Hypothalamus (tissue), 51 donors: ENCODE measurements at places on chromosomes 2 and 18.

DNA sequence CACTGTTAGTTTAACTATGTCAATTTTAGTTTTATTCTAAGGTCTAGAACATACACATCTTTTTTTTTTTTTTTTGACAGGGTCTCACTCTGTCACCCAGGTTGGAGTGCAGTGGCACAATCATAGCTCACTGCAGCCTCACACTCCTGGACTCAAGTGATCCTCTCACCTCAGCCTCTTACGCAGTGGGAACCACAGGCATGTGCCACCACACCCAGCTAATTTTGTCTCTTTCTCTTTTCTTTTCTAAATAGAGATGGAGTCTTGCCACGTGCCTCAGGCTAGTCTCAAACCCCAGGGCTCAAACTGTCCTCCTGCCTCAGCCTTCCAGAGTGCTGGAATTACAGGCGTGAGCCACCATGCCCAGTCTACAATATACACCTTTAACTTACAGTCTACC, 69.5 kb upstream of the CHRNA1 start:
- no peak for DNase-seq

GRCh38 chr2:200298816-200299215, 7.7 kb upstream of the SPATS2L start:
- DNase-seq: no peak

DNA sequence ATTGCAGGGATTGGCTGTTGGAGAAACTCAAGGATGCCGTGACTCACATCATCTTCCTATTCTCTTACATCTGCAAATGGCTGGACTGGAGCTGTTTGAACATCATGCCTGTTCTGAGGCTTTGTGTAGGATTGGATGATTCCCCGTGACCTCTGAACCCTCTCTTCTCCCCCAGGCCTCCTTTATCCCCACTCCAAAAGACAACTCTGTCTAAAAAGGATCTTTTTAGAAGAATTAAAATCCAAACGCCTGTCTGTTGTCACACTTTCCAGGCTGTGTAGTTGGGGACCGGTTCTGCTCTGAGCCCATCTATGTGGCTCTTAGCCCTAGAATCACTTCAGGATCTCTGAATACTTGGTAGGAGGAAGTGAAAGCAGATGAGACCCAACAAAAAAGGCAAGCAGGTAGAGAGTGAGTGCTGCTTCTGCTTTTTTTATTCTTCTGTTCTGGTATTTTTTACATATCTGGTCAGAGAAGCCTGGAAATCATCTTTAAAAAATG, 565 bp downstream of the SP140 start:
- no peak for DNase-seq

DNA sequence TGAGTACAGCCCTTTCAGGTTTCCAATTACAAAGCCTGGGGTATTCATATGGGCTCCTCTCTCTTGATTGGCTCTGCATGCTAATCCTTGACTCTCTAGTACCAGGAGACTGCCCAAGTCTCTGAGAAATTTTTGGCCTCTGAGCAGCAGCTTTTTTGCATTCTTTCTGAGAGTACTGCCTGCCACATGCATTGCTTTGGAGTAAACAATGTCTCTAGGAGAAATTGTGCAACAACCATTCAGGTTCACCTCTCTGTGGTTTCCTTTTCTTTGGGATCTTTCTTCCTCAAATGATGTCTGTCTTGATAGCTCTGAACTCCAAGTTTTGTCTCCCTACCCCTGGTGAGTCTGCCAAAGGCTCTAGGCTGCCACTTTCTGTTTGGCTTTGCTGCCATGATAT, 115.8 kb upstream of the SETBP1 start:
- no peak for DNase-seq

- DNase-seq: no peak
These were observed 13.8 kb upstream of the SATB2 start for GRCh38 chr2:199471443-199472057.

DNA sequence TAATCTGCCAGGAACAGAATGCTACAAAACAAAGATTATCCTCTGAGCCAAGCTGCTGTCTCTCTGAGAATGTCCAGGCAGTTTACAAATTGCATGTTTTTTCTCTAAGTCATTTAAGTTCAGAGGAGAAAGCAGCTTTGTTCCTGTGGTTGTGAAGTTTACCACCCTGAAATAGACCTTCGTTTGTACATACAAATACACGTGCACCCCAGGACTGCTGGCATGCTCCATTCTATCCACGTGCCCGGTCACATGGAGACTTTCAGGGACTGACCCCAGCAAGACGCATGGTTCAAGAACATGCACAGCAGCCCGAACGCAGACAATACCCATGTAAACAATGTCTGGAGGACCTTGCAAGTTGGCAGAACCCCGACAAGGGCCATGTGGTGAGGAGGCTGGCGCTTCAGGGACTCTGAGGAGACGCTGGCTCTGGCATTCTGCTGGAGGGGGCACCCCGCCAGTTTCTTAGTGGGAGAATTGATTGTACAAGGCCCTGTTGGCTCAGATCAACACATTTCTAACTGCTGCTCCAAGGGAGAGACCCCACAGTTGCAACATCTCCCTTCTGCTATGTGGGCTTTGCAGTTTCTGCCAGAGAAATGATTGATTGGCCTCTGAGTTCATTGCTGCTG, 33.3 kb downstream of the FAM178B start:
- peak; percentile 40 for DNase-seq
